Left renal cortex interstitium (tissue), 4 donors: ENCODE measurements at places on chromosomes 1 and 21. TPM values are rescaled to one million over a fixed set of nuclear protein-coding genes. Genes with fewer than 3 reads are reported as not detected.

DNA sequence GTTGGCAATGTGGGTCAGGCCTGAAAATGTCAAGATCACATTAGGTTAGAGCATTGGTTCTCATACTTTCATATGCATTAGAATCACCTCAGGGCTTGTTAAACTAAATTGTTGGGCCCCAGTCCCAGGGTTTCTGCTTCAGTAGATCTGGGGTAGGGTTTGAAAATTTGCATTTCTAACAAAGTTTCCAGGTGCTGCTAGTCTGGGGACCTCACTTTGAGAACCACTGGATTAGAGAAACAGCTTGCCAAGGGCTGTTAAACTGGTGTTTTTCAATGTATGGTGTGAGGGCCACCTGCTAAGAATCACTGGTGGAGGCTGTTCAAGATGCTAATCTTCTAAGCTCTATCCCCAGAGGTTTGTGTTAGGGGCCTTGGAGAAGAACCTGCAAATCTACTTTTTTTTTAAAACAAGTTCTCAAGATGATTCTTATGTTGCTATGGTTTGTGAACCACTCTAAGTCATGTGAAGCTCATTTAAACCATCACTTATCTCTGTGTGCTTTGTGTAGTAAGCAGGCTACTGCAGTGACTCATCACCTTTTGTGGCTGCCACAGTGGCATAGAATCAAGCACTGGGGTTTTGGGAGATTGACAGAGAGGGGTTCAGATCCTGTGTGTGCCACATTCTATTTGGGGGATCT lies 152.2 kb downstream of the S1PR1 start:
- DNase-seq = no peak

Gene MYBPH
- 0.29 TPM for polyA plus RNA-seq

GRCh38 chr21:17514124-17514845 lies 1.4 kb downstream of the CXADR start:
- DNase-seq = peak; percentile 13

Gene SLC25A34
- polyA plus RNA-seq = 5.7 TPM

Gene RCSD1
- 13.0 TPM for polyA plus RNA-seq

DNA sequence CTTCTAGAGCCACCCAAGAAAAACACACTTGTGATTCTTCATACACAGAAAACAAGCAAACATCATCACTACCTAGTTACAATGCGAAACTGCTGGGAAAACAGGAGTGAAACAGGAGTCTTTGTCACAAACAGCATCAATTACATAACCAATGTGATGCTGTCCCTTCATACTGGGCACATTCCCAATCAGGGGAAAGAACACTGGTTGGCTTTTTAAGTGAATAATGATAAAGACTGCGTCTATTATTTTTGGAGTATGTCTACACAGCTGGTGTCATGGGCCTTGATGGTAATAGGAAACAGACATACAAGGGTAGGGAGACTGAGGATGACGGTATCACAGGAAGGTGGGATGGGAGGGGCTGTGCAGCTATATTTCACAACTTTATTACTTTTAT lies 43.3 kb downstream of the SIPA1L2 start:
- DNase-seq = no peak

GRCh38 chr21:38915546-38915945 lies 109.8 kb downstream of the ETS2 start:
- DNase-seq = no peak

DNA sequence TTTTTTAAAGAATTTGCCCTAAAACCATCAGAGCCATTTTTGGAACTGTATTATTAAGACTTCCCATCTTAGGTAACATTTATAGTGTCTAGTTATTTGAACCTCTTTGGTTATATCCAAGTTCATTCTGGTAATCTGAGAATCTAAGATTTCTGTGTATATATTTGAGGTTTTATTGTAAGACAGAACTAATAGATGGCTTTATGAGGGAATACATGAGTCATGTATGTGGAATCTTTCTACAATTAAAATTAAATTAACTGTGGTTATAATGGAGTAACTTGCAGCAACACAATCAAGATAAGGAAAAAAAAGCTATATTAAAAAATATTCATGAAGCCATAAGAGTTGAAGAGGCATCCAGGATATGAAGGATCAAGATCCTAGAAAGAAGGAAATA lies 92.1 kb downstream of the UBE2U start:
- DNase-seq = no peak

DNA sequence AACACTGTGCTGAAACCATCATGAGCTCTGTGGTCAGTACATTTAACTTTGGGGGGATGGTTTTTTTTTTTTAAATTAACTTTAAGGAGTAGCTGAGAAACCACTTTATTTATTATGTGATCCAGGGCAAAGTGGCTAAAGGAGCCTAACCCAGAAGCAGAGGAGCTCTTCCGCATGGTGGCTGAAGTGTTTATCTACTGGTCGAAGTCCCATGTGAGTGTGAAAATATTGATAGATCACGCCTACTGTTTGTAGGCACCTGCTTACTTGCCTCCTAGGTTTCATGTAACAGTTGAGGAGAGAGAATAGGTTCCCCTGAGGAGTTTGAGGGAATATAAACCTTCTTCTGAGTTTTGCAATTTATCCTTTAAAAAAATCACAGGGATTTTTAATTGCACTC lies 181.4 kb downstream of the ZP4 start:
- DNase-seq = no peak

DNA sequence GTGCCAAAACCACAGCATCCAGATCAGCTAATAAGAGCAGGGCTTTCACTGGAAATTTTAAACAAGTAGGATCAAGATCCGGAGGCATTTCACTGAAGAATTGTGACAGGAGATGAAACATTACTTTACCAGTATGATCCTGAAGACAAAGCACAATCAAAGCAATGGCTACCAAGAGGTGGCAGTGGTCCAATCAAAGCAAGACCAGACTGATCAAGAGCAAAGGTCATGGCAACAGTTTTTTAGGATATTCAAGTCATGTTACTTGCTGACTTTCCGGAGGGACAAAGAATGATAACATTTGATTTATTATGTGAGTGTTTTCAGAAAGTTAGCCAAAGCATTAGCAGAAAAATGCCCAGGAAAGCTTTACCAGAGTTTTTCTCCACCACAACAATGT lies 8.2 kb downstream of the ZSWIM5 start:
- DNase-seq = no peak

Gene KCNK2
- polyA plus RNA-seq = 2.0 TPM

DNA sequence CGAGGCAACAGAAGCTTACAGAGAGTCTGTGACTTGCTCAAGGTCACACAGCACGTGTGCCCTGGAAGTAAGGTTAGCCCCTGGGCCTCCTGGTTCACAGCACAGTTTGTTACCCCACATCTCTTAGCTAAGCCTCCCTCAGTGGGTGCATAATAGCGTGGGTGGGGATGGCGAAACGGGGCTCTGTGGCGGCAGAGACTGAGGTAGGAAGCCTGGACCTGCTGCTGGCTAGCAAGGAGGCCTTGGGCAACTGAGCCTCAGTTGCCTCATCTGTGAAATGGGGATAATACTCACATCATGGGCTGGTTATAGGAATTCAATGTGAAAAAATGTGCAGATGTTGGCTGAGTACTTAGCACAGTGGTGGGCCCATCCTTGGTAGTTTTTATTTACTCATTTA lies 596 bp downstream of the PADI4 start:
- no peak for DNase-seq

DNA sequence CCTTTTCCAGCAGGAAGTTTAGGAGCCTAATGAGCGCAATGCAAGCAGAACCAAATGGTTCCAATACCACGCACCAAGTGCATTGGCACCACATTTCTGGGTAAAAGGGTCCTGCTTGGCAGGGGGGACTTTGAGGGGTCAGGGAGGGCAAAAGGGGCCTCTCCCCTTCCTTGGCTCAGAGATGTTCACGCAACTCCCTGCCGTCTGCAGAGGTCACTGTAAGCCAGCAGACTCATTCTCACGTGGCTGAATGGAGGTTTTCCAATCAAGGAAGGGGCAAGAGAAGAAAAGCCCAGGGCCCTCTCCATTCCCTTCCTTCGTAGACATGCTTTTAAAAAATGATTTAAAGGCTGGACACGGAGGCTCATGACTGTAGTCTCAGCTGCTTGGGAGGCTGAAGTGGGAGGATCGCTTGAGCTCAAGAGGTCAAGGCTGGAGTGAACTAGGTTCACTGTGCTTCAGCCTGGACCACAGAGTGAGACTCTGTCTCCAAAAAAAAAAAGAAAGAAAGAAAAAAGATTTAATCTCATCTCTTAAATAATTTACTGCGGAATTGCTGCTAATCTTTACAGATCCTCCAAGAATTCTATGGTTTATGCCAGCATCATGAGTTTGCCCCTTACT lies 80.3 kb downstream of the RUNX3 start:
- DNase-seq = no peak

GRCh38 chr1:87957331-87957730 lies 628.7 kb downstream of the LMO4 start:
- no peak for DNase-seq

- DNase-seq = no peak
These were observed 4.1 kb downstream of the C1orf74 start for GRCh38 chr1:209780268-209780667.

- DNase-seq = no peak
These were observed 10.1 kb downstream of the PADI1 start for GRCh38 chr1:17214876-17215544.

- DNase-seq = no peak
These were observed 5.1 kb upstream of the FUBP1 start for GRCh38 chr1:77983997-77984355.

GRCh38 chr1:58805716-58806571 lies 22.1 kb upstream of the JUN start:
- no peak for DNase-seq

DNA sequence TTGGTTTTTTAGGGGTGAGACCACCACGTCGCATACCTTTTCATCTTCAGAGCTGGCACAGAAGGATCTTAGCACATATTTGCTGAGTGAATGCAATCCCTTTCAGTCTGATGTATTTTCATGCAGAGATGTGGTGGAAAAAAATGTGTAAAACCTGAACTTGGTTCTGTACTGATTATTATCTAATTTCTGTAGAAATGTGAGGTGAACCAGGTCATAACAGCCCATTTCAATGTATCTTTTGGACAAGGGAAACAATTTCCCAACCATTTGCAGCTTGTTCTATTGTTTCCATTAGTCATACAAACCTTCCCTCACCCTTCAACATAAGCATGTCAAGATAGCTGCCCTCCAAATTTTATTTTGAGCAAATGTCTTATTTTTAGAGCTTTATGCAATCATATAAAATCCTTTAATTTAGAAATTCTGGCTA lies 46.8 kb upstream of the RUNX1 start:
- no peak for DNase-seq

DNA sequence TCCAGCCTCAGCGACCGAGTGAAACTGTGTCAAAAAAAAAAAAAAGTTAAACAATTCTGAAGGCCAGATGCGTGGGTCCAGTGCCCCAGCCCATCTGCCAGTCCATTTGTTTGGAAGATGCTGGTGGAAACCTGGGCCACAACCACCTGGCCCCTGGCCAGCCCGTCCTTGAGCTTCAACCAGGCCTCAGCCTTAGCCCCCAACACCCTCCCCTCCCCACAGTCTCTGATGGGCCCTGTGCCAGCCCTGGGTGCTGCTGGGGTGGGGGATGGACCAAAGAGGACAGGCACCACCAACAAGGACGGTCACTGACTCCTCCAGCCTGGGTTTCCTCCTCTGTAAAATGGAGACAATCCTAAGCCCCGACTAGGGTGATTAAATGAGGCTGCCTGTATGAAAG lies 19.6 kb upstream of the PLEKHG5 start:
- no peak for DNase-seq

Gene USP25
- polyA plus RNA-seq = 49.0 TPM

DNA sequence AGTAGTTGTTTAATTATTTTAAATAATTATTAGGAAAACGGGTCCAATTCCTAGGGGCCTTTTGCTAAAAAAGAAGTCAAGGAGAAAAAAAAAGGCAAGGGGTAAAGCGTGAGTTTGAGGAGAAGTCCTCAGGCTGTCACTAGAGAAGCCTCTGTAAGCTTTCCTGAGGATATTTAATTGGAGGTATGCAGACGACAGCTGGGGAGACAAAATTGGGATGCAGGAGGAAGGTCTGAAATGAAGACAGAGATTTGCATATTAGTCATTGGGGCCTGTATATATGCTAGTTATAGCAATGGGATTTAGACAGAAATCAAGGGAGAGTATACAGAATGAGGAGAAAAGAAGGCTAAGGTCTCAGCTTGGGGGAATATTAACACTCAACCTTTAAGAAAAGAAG lies 8.6 kb downstream of the ATP6V1G3 start:
- no peak for DNase-seq

GRCh38 chr1:1922956-1923833 lies 4.1 kb upstream of the TMEM52 start:
- no peak for DNase-seq

Gene PGM1
- 33.6 TPM for polyA plus RNA-seq

- no peak for DNase-seq
These were observed 8.0 kb upstream of the NAV1 start for GRCh38 chr1:201530741-201531531.

- no peak for DNase-seq
These were observed 32.0 kb downstream of the EGLN1 start for GRCh38 chr1:231390071-231390470.

- no peak for DNase-seq
These were observed 89.6 kb downstream of the UBIAD1 start for GRCh38 chr1:11362547-11363021.

GRCh38 chr21:38322311-38322950 lies 65.6 kb downstream of the KCNJ15 start:
- DNase-seq = no peak
